Keratinocyte (primary cell): ENCODE measurements at places on chromosomes 4 and X.
A peak's percentile ranks its signal among the peaks of the same experiment; 100 is the strongest.

DNA sequence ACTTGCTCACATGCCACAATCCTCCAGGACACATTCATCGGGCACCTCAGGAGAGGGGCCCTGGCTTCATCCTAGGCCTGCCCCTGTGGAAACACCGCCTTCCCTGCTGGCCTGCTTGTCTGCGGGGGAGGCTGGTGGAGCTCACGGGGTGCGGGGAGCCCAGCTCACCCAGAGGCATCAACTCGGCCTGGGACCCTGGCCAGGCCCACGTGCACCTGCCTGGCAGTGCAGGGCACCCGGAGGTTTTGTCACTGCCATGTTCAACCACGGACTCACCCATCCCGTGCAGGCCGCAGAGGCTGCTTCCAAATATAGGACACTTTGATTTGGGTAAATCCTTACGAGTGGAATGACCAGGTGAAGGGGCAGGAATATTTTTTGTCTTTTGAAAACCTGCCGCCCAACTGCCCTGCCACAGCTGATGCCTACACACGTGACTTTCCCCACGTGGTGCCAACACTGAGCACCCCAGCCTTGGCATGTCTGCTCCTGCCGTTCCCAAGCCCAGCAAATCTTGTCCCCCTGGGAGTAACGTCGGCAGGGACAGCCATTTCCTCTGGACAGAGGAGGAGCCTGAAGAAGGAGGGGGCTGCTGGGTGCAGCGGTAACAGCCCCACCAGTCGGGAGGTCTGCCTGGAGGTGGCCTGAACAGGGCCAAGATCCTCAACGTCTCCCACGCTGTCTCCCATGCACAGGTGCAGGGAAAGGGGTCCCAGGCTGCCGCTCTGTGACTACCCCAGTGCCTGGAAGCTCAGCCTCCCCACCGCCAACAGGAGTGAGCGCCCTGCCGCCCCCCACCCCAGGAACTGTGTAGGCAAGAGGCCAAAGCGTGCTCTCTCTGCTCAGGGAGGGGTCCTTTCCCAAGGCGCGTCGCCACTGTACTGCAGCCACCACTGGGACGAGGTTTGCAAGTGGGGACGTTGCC is 8.5 kb downstream of the MXD4 start:
- DNase-seq: no peak

GRCh38 chr4:62402088-62402806 is 1202.1 kb downstream of the ADGRL3 start:
- no peak for DNase-seq

- DNase-seq: no peak
Measured at GRCh38 chr4:83112231-83112630, 2.3 kb downstream of the PLAC8 start.

DNA sequence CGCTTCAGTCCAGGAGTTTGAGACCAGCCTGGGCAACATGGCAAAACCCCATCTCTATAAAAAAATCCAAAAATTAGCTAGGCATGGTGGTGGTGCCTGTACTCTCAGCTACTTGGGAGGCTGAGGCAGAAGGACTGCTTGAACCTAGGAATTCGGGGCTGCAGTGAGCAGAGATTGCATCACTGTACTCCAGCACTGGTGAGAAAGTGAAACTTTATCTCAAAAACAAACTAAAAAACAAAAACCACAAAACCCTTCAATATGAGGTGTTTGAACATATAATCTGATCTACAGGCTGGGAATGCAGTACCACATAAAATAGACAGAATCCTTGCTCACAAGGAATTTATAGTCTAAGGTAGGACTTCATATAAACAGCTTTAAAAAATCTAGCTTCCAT is 103.9 kb downstream of the PDS5A start:
- DNase-seq: no peak

DNA sequence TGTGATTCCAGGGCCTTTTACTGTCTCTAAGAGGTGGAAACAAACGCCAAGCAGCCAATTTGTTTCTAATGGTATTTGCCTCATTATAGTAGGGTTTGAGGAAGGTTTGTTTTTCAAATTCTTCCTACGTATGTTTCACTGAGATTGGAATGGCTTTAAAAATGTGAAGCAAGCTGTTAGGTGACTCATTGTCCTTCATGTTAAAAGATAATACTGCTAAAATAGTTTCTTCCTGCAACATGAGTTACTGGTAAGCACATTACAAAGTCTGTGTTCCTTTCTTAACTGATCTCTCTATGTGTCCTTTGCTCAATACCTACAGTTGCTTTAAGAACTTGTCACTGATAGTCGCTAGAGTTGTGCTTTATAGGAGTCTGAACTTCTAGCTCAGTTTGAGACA is 1183.9 kb downstream of the RPA4 start:
- DNase-seq: no peak

GRCh38 chr4:101527188-101527587 is 179.9 kb upstream of the PPP3CA start:
- no peak for DNase-seq

DNA sequence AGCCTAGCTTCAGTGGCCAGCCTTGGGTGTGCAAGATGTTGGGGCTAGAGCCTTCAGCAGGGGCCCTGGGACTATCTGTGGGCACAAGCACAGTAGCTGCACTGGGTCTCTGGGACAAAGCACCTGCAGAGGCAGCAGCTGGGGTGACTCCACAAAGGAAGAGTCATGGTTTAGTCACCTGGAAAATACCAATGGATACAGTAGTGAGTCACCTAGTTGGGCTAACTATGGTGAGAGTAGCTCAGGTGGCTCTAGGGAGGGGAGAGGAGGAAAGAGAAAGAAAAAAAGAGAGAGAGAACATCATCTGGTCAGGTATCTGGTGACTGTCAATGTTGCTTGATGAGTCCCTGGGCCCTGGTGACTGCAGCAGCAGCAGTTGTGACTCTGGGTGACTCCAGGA is 72.9 kb upstream of the SPIN4 start:
- peak; percentile 62 for DNase-seq

DNA sequence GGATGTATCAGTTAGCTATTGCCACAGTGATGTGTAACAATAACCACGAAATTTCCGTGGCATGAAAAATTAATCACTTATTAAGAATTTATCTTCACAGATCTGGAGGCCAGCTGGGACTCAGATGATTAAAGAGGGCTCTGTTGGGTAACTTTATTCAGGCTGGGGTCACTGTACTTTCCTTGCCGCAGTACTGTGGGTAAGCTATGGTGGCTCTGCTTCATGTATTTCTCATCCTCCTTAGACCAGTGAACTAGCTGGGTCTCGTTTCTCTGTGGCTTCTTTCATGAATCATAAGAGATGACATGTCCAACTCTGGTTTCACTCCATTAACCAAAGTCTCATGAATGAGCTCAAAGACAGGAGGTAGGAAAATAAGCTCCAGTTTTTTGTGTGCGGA is 13.5 kb downstream of the TEX13B start:
- DNase-seq: no peak

- DNase-seq: no peak
Measured at GRCh38 chr4:121198251-121198650, 34.1 kb upstream of the TNIP3 start.

DNA sequence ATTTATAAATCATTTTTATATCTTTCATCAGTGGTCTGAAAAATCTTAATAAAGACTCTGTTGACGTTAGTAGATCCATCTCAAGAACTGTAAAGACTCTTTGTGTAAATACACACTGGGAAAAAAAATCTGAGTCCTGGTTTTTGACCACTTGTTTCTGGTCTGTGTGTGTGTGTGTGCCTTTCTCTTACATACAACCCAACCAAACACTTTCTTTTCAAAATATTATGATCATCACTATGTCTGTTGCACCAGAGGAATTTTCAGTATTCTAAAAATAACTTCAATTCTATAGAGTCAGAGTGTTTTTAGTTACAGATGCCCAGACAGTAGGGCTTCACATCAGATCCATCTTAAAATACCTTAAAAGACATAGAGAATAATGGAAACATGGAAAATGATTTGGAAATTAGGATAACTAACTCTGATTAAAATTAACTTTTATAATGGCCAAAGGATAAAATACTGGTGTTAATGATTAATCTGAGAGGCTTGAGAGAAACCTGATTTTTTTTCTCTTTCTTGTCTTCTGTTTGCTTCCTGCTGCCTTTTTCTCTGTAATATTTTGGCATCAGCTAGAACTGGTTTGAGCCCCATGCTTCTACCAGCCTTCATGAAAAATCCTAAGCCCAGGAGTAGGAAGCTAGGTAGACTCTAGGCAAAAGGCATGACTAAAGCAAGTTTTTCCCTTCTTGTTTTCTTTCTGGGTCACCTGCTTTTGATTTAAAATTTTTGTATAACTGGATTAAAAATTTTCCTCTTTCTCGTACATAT is 99.7 kb downstream of the ATXN3L start:
- no peak for DNase-seq

GRCh38 chr4:154367659-154368058 is 123.9 kb downstream of the DCHS2 start:
- no peak for DNase-seq

- DNase-seq: no peak
Measured at GRCh38 chr4:8316911-8317351, 47.4 kb downstream of the HTRA3 start.

DNA sequence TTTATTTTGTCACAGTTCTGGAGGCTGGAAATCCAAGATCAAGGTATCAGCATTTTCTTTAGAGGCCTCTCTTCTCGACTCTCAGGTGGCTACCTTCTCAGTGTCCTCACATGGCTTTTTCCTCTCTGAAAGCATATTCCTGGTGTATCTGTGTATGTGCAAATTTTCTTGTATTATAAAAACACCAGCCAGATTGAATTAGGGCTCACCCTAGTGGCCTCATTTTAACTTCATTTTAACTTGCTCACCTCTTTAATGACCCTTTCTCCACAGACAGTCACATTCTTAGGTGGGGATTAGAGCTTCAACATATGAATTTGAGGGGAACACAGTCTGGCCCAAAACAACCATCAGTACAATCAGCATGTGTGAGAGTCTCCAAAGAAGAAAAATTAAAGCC is 542.4 kb upstream of the FAM241A start:
- no peak for DNase-seq

- DNase-seq: no peak
Measured at GRCh38 chr4:153061971-153062370, 125.8 kb downstream of the FHDC1 start.

GRCh38 chr4:109916027-109916409 is 3.3 kb downstream of the EGF start:
- DNase-seq: no peak

DNA sequence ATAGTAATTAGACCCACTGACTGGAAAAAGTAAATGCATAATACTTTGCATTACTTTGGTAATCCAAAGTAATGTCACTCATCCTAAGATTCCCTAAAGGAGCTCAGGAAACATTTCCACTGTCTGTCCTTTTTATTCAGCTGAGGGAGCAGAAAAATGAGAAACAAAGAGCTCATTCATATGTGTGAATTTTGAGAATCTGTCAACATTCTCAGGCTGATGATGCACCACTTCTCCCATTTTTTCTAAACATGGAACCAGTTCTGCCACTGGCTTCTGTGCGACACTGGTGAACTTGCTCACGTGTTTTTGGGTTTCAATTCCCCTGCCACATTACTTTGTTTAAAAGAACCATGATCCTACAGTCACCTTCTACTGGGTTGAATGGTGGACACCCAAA is 28.4 kb upstream of the ADH7 start:
- no peak for DNase-seq

DNA sequence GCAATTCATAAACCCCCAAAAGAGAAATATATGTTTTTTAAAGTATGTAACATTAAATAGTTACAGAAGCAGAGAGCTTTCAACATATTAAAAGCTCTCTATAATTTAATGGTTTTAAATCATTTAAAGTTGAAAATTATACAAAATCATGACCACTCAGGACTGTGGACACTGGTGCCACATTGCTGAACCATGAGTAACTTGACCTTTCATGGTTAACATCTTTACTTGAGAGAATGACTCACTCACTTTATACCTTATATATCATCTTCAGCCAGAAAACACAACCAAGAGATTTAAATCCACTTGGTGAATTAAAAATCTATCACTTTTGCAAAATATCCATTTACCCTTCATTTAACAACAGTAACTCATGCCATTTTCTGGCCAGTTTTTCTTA is 584.3 kb upstream of the SMIM31 start:
- DNase-seq: no peak

DNA sequence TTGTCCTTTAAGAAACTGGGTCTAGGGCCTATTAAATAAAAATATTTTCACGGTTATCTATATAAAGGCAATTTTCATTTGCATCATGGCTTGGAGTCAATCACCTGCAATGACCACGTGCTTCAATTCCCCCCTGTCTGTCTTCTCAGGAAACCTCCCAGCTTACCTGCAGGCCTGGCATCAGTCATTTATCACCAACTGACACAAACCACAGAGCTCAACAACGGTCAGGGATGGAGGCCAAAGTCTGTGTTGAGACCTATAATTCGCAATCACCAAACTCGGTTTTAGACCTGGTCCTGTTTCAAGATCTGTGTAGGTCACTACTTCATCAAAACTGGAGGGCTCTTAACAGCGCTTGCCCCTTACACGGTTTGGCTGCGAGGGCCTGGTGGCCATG is 1.9 kb downstream of the SLC9A7 start:
- no peak for DNase-seq

GRCh38 chrX:118615141-118615540 is 112.3 kb upstream of the IL13RA1 start:
- DNase-seq: no peak

DNA sequence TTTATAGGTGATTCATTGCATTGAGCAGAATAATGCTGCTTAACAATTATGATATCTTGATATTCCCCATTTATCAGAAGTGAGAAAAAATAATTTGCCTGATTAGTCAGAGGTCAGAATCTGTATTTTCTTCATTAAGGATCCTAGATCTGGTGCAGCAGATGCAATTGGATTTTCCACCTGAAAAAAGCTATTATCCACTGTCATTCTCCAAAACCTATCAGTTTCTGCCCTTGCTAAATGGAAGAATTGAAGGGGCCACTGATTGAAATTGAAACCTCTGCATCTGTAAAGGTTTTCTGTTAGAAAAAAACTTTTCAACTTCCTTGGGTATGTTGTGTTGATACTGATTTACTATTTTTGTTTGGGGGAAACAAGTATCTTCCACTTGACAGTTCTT is 636.0 kb upstream of the NDST4 start:
- no peak for DNase-seq

DNA sequence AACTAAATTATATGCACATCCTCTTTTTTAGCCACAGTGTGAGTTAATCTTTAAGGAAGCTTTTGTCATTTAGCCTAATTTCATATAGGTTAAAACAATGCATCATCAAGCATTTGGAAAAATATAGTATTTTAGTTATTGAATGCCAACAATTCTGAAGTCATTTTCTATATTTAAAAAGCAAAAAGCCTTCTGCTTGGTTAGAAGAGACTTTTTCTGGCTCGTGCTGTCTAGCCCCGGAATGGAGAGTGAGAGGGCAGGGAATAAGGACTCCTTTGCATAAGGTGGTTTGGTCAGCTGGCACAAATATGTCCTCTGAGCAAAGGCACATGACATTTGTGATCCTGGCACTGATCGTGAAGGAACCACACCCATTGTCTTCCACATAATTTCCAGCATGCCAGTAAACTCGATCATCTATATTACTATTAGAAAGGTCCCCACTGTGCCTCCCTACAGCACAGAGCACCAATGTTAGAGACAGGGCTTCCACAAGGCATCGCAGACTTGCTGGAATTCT is 393.7 kb upstream of the INTU start:
- DNase-seq: no peak

GRCh38 chrX:137313627-137314026 is 252.3 kb upstream of the ZIC3 start:
- no peak for DNase-seq

- no peak for DNase-seq
Measured at GRCh38 chr4:123996718-123997510, 600.3 kb downstream of the SPRY1 start.

- no peak for DNase-seq
Measured at GRCh38 chr4:8201321-8201781, 2.3 kb downstream of the SH3TC1 start.

GRCh38 chr4:169225058-169225751 is 45.6 kb downstream of the SH3RF1 start:
- DNase-seq: peak; percentile 57

- DNase-seq: no peak
Measured at GRCh38 chrX:69431420-69431819, 72.7 kb upstream of the NALF2 start.
